Bladder microvascular endothelial cell (primary cell): ENCODE measurements at places on chromosomes 5 and 9. TPM values are rescaled to one million over a fixed set of nuclear protein-coding genes. Genes with fewer than 3 reads are reported as not detected.

IL3 gene
- total RNA-seq = not detected in 2 replicates

MLANA gene
- total RNA-seq = not detected in 2 replicates

EDIL3 gene
- total RNA-seq = 0.65 and 1.0 TPM in 2 replicates

SLC4A9 gene
- total RNA-seq = under 0.01 and 0.19 TPM in 2 replicates

PDLIM7 gene
- total RNA-seq = 34.5 and 79.9 TPM in 2 replicates

PCDHB5 gene
- 0.32 and 3.6 TPM in 2 replicates for total RNA-seq

PPP1R26 gene
- total RNA-seq = 11.5 and 17.8 TPM in 2 replicates

AMBP gene
- not detected in 2 replicates for total RNA-seq
